Stimulated activated CD4-positive, alpha-beta T cell treated with anti-CD3 and anti-CD28 coated beads, Interleukin-1b, Interleukin-23, amount 100 ng/mL, for 24 hours (primary cell): ENCODE measurements at places on chromosomes 2 and 18.

DNA sequence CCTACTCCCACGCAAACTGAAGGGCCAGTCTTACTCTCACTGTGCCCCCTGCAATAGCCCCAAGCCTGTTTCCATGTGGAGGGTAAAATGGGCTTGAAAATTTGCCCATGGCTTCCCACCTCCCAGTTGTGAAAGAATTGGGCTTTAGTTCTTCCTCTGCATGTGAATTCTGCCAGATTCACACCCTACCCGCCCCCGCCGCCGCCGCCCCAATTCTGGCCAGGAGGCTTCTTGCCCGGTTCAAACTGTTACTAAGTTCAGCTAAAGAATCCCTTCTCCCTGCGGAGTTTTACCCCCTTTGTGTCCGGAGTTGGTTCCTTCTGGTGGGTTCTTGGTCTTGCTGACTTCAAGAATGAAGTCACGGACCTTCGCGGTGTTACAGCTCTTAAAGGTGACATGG is 25.5 kb upstream of the SAP130 start:
- no peak for DNase-seq

- no peak for DNase-seq
These were observed 35.0 kb downstream of the SLC14A2 start for GRCh38 chr18:45650321-45650720.

GRCh38 chr18:24209558-24209957 is 70.7 kb downstream of the CABYR start:
- no peak for DNase-seq

DNA sequence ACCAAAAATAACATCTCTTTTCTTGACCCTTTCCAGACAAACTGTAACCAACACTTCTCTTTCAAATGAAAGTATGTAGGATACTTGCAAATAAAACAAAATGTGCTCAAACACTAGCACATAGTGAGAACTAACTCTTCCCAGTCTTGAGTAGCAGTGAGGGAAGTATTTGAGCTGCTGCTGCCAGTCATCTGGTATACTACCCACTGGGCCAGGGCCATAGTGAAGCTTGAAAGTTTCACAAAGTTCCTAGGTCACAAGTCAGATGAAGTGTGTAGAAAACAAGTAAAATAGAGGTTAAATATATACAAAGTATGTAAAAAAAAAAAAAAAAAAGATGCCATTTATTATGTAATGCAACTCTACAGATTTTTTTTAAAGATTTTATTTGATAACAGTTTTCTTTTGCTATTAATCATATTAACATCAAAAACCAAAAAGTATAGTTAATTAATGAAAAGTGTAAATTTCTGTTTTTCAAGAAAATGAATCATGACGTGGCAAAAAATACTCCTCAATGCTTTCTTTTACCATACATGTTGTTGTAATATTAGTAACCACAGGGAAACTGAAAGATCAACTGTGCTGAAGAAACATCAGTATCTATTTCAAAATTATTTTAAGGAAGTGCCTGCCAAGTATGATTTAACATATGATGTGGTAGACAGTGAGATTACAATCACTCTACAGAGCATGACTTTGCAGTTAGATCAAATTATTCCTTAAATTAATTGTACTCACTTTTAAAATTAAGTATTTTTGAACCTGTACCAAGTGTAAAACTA is 21.6 kb upstream of the TRIB2 start:
- DNase-seq, result no peak

DNA sequence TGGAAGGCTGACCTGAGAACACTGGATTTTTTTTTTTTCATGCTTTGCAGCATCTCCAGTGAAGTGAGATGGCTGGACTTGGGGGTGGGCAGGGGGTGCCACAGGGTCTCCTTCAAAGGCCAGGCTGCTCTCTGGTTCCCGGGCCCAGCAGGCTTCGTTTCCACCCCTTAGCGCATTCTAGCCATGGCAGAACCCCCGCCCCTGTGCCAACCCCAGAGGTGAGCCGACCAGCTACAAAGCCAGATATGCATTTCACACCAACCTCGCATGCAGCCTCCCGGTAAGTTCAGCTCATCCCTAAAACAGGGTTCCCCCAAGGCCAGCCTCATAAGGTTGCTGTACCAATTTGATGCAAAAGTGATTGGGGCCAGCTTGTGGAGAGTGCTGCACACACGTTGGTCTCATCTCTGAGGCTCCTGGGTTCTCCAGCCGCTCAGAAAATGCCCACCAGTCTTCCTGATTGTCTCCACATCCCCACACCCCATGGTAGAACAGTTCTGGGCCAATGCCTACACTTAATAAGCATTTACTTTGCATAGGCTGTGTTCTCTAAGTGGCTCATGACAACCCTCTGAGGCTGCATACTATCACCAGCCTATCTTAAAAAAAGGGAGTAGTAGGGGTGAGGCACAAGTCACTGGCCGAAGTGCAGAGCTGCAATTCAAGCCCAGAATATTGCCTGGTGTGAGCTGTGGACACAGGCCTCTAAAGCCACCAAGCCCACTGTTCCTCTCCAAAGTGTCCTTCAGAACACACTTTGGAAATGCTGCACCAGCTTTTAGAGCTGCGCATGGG is 23.3 kb downstream of the SMAD7 start:
- no peak for DNase-seq

DNA sequence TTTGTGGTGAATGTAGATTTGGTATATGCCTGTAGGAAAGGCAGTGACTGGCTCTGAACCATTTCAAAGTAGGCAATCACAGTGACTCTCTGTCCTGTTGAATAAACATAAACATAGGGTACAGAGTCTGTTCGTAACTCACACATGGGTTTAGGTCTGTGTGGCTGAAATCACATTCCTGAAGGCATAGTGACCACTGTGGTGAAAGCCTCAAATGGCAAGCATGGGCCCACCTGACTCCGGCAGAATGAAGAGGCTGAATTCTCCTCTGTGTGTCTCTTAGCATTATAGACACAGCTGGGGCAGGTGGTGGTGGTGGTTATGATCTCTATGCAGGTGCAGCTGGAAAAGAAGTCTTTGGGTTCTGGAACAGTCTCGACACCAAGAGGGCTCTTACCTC is 61.2 kb downstream of the ITGA6 start:
- no peak for DNase-seq

GRCh38 chr18:42444349-42444748 is 489.3 kb downstream of the PIK3C3 start:
- no peak for DNase-seq
